Posterior vena cava (tissue), 2 donors: ENCODE measurements at places on chromosomes 12 and 14. TPM values are rescaled to one million over a fixed set of nuclear protein-coding genes. Genes with fewer than 3 reads are reported as not detected.

Gene OR4L1
- total RNA-seq = not detected

DNA sequence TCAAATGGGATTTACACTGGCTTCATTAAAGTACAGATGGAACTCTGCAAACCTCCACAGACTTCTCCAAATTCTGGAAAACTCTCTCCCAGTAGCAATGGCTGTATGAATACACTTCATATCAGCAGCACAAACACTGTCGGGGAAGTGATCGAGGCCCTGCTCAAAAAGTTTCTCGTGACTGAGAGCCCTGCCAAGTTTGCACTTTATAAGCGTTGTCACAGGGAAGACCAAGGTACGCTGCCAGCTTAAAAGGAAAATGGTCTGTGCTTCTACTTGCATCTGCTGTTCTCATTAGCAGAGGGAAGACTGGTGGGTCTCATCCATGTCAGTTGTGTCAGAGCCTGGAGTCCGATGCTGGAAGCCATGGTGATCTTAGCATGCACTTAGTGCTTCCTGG, 71.0 kb downstream of the GNS start:
- no peak for DNase-seq

- DNase-seq = no peak
These were observed 33.4 kb downstream of the FNTB start for GRCh38 chr14:65019944-65020566.

DNA sequence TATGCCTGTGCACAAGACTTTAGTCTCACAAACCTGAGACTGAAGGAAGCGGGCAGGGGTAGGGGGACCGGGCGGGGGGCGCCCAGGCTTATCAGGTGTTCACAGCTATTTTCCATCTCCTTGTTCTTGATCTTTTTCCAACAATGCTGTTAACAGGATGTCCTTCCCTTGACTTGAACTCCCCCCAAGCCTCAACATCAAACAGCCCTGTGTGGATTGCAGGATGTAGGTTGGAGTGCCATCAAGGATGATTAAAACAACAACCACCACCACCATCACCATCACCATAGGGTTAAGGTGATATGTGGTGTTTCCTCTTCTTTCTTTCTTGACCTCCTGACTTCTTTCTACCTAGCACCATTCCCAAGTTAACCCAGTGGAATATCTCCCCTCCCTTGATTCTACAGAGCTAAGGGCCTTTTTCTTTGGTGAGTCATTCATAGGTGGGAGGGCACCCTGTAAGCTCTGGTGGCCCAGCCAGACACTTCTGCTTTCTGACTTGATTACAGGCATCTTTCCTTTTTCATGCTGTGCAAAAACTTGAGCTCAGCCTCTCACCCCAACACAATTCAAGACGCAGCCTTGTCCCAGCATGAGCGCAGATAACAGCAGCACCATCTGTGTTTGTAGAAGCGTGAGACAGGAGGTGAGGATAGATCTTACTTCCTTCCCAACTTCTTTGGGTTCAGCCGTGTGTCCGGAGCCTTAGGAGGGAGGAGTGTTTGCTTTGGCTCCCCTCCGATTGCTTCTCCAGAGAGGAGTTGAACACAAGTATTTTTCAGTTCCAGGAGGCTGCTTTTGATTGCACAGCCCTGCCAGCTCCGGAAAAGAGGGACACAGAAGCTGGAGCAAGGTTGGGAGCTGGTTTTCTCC, 26.8 kb downstream of the FLVCR2 start:
- DNase-seq = no peak

- no peak for DNase-seq
These were observed 84.3 kb downstream of the TMEM30B start for GRCh38 chr14:61196792-61197191.
